ENCODE measurements at places on chromosomes 1 and 21.
A peak's percentile ranks its signal among the peaks of the same experiment; 100 is the strongest.

DNA sequence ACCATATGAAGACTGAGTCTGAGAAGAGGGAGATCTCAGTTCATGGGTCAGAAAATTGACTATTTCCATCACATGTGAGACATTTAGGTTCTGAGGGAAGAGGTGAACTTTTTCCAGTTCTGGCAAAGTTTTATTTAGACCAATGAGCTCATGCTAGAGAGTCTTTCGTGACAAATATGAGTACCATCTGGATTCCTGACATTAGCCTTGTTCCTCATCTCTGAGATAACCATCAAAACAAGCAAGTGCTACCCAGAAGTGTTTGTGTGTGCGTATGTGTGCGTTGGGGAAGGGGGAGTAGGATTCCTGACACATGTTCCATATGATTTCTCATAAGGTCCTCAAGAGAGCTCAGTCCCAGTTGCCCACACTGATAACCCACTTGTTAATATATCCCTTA, 120.6 kb downstream of the FASLG start:
- DNase-seq: no peak

DNA sequence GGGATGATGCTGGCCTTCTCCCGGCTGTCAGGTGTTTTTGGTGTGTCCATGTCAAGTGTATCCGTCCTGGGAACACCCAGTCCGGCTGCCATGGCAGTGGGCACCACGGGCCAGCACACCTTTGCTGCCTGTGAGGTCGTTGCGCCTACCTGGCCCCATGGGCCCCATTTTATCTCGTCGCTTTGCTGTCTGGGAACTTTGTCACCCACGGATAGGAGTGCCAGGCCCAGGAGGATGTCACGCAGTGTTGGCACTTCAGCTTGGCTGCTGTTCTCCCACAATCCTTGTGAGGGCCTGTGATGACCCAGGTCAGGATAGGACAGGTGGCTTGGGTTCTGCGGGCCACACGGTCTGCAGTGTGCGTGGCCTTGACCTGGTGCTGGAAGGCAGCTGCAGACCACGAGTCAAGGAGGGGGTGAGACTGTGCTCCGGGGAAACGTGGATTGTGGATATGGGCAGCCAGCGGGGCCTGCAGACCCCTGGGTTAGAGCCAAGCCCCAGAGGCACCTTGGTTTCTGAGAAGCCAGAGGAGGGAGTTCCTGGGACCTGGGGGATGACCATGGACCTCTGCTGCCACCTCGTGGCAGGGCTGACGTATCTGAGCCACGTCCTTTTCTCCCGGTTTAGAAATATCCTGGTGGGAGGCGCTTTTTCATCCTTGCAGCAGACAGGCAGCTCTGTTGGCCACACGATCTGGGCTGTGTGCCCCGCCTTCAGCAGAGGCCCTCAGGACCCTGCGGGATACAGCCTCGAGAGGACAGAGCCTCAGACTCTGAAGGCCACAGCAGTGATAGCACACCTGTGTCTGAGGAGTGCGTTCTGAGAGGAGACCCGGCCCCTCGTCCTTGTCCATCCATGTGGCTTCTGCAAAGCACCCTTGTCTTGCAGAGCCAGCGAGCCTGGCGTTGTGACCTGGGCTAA, 161.1 kb upstream of the COL6A1 start:
- DNase-seq: peak; percentile 77

DNA sequence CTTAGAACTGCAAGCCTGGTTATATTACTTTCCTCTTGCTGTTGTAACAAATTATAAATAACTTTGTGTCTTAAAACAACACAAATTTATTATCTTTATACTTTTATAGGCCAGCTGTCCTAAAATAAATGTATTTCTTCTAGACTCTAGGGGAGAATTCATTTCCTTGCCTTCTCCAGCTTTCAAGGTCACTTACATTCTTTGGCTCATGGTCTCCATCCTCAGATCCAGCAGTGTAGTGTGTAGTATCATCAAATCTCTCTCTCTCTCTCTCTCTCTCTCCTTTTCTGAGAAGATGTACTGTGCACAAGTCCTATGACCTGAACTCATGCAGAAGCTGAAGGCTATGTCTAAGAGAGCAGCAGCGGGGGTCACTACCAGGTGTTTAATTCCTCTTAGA, 1510.6 kb downstream of the MRPL39 start:
- no peak for DNase-seq

DNA sequence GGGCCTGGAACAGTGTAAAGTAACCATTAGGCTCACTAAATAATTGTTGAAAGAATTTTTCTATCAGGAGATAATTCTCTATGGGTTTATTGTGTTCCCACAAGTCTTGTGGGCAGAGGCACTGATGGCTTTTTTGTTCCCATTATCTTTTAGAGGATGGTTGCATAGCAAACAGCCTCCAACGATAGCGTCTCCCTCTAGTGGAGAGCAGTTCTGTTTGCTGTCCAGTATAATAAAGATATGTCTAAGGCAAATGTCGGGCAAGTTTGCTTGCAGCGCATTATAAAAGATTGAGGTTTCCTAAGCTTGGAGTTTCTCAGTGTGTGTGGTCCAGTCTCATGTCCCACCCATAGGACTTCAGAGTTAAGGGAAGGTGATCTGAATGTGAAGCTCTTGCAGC, 1.3 kb upstream of the SLC6A17 start:
- DNase-seq: no peak

DNA sequence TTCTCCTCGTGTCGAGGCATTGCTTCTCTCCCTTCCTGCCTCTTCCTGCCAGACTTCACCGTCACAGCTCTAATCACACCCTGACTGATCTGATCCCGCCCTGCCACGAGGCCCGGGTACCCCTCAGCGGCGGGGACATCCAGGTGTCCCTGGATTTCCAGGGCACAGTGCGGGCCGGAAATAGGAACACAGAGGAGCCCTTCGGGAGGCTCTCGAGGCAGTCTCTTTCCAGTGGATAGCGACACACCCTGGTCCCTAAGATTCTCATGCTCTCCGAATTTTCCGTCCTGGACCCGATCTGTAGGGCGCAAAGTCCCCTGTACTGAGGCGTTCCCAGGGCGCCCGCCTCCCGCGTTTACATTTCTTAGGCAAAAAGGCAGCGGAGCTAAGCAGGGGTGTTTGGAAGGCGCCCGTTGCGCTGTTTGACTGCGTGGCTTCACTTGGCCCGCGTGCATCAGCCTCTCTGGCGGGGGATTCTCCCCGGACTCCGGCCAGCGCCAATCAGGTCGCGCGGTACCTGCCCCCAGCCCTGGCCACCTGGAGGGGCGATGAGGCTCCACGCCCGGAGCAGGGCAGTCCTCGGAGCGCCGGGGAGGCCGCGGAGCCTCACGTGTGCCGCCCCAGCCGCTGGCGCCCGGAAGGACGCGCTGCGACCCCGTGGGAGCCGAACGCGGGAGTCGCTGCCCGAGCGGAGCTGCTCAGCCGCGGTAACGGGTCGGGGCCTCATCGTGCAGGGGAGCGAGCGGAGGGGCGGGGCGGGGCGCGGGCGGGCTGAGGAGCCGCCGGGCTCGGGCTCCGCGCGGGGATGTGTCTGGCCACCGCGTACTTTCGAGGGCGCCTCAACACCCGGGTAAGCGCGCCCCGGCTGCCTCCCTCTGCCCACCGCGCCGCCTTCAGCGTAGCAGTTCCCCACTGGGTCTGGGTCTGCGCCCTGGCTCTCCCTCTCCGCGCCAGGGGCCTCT, at the start of gene FAM163A:
Gene FAM163A (plus strand): TSS at position 575 of the 962 bp plus-strand sequence. CDS start 69,807 bp downstream, outside the sequence.
- DNase-seq: no peak

DNA sequence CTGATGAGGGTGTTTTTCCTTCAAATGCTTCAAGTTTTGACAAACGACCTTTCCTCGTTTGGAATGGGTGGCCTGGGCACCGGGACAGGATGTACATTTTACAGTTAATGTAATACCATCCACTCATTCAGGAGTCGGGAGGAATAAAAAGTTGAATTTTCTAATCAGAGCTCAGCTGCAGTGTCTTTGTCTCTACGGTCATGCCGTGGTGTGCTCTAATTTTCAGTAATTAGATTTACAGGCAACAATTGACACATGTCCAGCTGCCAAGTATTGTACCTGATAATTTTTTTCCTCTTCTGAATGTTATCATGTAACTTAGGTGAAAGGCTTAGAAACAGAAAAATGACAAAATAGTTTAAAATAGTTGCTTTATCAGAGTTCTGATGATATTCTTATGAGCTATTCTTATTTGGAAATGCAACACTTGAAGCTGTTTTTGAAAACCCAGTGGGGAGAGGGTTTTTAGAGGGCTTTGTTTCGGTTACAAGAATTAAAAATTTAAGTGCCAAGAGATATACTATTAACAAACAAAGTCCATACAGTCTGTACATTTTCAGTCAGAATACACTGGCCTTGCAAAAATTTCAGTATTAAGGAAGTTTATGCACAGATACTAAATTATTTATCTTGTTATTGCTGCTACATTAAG, 1.0 kb downstream of the CDKN2C start:
- DNase-seq: no peak

- DNase-seq: no peak
These were observed 93.3 kb downstream of the SPSB1 start for GRCh38 chr1:9385801-9386573.

- no peak for DNase-seq
These were observed 71.0 kb upstream of the CACHD1 start for GRCh38 chr1:64398936-64399335.

DNA sequence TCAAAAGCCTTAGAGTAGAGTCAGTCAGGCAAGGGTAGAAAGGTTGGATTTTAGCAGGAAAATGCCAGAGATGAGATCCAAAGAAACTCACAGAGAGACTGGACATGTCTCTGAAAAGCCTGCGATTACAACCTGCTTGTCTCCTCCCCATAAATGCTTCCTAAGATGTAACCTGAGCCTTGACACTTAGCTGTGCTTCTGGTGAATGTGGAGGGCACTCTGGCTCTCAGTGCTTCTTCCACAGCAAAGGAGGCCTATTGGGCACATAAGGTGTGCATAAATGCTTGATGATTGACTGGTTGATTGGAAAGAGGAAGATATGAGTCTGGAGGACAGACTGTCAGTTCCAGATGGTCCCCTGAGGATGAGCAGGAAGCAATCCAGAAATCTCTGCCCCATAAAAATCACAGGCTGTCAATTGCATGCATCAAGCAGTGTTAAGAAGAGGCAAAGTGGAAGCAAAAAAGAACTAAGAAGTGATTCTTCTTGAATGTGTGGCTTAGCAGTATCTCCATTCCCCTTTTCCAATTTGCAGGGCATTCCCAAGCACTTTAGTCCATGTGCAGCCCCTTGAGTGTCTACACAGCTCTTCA, 236.2 kb upstream of the RRP15 start:
- DNase-seq: no peak

GRCh38 chr1:107626073-107626796, 338.7 kb downstream of the VAV3 start:
- no peak for DNase-seq

GRCh38 chr1:169196161-169196560, 89.7 kb downstream of the ATP1B1 start:
- DNase-seq: no peak

- peak; percentile 34 for DNase-seq
These were observed 771 bp downstream of the EIF4G3 start for GRCh38 chr1:21175670-21176581.

GRCh38 chr21:16634515-16634914, 878.3 kb upstream of the CXADR start:
- no peak for DNase-seq

GRCh38 chr1:87318056-87318650, 10.5 kb upstream of the LMO4 start:
- DNase-seq: no peak

DNA sequence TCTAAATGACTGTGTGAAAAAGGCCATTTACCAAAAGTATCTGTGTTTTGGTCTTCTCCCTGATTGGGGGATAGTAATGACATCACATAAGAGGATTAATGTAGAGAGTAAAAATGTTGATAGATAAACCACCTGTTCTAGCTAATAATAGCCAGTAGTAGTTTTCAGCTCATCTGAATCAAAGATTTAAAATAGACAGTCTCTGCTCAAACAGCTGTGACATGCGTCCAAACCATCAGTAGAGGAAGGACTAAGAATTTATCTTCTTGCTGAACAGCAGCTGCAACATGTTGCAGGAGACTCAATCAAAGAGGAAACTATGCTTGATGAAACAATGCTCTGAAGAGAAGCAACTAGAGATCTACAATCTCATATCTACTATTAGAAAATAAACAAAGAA, 21.4 kb downstream of the TMPRSS15 start:
- DNase-seq: no peak

GRCh38 chr1:205492201-205492667, 12.2 kb upstream of the CDK18 start:
- DNase-seq: no peak

DNA sequence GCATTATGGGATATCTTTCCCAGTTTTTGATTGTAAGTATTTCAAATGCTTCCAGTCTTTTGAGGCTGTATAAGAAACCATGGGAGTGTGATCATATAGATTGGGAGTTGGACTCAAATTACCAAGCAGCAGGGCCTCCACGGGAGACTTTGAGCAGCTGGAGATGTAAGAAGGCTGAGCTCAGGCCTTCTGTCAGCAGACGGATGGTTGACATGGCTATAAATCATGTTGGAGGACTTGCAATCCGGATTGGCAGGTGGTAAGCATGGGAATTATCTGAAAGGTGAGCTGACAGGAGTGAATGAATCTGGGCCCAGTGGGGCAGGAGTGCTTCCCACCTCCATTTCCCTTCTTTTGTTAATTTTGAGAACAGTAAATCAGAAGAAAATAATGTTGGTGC, 83.2 kb upstream of the PPM1J start:
- DNase-seq: no peak

- no peak for DNase-seq
These were observed 75.3 kb downstream of the ST6GALNAC5 start for GRCh38 chr1:76942549-76942948.

- DNase-seq: no peak
These were observed 23.5 kb upstream of the RNU1-4 start for GRCh38 chr1:16716691-16717335.

DNA sequence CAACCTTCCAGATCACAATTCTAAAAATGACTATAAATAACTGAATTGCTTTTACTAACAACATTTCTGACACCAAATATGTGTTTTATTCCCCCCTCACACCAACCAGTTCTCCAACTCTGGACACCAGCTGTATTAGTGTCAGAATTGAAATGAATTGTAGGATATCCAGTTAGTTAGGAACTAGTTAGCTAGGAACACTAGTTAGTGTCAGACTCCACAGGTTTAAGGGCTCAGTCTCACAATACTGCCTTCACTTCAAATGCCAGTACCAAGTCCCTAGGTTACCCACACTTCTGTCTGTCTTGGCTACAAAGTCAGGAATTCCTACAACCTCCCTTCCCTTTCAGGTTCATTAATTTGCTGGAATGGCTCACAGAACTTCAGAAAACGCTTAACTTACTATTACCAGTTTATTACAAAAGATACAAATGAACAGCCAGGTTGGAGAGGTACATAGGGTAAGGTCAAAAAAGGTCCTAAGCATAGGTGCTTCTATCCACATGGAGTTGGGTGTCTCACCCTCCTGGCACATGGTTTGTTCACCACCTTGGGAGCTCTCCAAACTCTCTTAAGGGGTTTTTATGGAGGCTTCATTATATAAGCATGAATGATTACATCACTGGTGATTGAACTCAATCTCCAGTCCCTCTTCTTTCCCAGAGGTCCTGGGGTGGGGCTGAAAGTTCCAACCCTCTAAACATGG, 4.2 kb downstream of the STXBP3 start:
- no peak for DNase-seq

DNA sequence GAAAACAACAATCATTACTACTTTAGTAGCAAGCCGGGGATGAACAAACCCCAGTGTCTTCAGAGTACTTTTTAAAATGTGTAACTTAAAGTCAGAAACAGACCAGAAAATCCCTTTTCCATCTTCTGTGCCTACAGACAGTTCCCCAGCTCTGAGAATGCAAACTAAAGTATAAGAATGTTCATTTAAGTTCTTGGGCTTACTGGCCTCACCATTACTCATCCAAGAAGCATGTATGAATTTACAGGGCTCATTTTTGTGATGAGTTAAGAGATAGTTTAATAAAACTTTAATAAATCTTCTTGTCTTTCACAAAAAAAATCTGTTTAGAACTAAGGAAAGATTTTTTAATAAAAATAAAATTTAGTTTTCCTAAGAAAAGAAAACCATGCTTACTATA, 4.6 kb downstream of the LPGAT1 start:
- no peak for DNase-seq
